Progenitor cell of endocrine pancreas (in vitro differentiated cells): ENCODE measurements at places on chromosomes 2 and 18. TPM values are rescaled to one million over a fixed set of nuclear protein-coding genes. Genes with fewer than 3 reads are reported as not detected.
A peak's percentile ranks its signal among the peaks of the same experiment; 100 is the strongest.

DNA sequence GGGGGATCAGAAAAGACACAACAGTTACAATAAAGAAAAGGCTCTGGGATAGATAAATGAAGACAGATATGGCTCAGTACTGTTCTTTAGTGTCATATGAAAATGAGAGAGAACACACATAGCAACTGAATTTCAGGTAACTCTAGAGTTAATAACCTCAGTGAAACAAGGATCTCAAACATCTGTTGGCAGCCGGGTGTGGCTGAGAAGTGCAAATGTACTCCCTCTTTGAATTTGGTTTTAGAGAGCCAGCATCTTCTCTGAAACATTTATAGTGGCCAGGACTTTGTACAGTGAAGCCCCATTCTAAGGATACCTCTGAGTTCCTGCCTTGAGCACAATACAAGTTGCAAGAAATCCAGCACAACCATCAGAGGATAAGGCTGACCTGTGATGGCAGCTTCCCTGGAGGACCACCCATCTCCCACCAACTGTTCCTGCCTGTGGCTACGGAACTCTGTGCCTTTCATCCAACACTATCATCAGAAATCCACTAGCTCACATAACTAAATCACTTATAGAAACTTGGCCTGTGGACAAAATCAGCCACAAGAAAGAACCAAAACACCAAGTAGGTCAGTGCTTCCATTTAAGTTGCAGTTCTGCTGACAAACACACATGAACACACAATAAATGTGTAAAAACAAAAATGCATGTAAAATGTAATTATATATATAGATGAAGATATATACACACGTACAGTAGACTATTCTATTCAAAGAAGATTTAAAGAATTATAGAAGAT lies 37.3 kb upstream of the PEX13 start:
- no peak for DNase-seq

DNA sequence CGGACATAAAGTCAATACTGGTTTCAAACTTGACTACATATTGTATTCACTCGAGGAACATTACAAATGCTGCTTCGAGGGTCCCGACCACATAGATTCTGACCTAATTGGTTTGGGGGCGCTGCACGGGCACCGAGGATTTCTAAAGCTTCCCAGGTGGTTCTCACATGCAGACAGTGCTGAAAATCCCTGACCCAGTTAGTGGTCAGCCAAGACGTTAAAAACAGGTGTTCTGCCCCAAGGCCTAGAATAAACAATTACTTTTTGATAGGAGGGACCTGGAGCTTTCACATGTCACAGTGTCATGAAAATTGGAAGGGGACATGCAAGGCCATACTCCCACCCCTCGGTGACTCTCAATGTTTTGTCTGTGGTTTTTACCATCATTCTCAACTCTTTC lies 368.9 kb downstream of the RNF144A start:
- DNase-seq, result no peak

GRCh38 chr2:27123302-27124150 lies at the start of gene ABHD1:
ABHD1 (plus strand) TSS chr2:27123815; CDS start chr2:27123949, 134 bp downstream.
- peak; percentile 33 for DNase-seq

- DNase-seq, result no peak
Observed at GRCh38 chr2:35946478-35946877, 409.1 kb upstream of the CRIM1 start.

DNA sequence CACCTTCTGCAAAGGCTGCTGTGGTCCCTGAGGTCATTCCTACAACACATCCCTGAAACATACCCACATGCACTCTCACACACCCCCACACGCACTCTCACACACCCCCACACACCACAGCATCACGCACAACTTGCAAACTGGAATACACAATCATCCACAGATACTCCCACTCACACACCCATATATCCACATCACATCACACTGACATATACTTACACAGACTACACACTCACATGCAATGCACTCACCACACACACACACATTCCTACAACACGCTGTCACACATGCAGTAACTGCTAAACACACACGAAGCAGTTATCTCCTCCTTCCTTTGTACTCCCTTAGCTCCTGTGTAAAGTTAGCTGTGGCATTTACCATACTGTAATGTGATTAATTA lies 57.1 kb upstream of the PKDCC start:
- no peak for DNase-seq

DNA sequence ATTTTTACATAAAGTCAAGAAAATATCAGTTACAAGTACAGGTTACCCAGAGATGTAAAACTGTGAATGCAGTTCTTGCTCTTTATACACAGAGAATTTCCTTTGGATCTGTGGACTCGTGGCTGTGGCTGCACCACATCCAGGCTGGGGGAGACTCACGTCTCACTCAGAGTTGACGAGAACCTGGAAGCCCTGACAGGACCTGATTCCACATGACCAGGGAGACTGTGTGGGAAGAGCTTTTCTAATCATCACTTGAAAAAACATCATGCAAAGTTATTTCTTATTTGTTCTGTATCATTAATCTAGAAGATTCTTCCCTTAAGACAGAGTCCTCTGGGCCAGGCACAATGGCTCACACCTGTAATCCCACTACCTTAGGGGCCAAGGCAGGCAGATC lies 1159.0 kb downstream of the RPIA start:
- DNase-seq, result no peak

GRCh38 chr2:70907130-70908057 lies 28.3 kb upstream of the ATP6V1B1 start:
- DNase-seq, result no peak

- DNase-seq, result no peak
Observed at GRCh38 chr2:225573603-225574002, 174.1 kb downstream of the NYAP2 start.

GRCh38 chr2:70767079-70767698 lies 811 bp downstream of the ADD2 start:
- DNase-seq, result peak; percentile 22

DNA sequence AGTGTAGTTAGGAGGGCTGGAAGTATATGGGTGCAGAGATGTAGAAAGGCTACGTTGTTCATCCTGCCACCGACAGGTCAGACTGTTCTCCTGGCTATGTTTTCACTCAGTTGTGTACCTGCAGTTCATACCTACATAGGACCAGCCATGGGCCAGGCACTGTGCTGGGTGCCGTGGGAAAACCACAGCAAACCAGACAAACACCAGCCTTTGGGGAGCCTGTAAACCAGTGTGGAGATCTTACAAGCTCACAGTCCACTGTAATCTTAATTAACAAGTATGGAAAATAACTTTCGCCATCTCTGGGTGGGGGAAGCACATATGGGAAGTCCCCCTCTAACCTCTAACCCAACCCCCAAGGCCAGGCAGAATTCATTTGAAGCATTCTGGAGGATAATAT lies 12.7 kb downstream of the NCK2 start:
- no peak for DNase-seq

DNA sequence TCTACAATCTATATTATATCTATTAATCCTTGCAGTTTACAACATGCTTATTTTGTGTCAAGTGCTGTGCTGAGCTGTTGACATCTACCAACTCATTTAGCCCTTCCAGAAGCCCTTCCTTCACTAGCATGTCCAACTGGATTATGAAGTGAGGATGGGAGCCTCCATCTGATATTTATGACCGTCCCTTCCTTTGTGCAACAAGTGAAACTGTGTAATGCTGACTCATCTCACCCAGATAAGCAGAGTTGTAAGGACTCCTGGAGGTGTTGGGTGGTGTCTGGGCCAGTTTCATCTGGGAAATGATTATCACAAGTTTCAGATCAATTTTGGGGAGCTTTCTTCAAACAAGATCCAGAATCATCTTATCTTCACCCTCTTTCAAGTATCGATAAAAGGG lies 156.6 kb upstream of the ETAA1 start:
- DNase-seq, result no peak

DNA sequence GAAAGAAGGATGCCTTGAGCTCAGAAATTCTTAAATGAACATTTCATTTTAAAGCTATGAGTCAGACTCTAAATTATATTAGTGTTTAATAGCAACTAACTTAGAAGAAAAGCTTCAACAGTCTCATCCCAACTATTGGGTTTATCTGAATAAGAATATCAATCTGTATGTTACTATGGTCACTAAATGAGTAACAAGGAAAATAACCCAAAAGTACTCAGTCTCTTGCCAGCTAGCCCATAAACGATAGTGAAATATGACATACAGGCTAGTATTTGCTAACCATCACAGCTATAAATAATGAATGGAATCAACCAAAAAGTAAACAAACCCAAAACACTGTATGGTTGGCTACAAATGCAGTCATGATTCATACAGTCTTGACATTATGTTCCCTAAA lies 174.9 kb downstream of the RAB3GAP1 start:
- DNase-seq, result no peak

DNA sequence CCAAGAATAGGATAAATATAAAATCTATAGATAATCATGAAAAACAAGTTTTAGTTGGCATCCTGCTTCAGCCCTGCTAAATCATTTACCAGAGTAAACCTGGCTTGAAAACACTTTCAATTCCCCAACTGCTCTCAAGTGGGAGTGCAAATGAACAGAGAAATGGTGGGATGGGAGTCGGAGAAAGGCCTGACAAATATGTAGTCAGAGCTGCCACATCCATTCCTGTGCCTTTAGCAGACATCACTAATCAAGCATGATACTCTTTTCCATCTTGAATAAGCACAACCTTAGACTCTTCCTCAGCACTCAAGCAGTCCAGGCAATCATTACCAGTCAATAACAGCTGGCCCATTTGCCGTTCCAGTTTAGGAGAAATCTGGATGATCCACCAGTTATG lies 101.3 kb downstream of the ANKRD44 start:
- no peak for DNase-seq

DNA sequence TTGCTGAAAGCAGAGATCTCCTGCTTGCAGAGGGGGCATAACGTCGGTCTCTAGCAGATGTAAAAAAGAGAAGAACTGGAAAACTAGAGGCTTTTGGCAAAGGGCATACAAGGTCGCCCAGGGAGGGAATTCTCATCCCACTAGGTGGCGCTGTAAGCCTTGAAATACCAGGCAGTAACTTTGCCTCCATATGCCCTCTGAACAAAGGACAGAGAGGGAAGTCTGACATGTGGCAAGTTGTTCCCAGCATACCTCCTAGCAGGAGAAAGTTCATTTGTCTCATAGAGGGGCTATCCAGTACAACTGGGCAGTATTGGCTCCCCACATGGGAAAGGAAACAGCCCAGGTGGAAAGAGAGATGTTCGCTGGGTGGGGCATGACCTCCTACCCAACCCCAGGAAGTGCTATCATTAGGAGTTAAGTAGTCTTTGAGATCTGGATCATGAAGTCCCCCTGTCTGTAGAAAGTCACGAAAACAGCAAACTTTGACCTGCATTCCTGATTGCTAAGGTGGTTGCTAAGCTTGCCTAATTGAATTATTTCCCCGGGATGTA lies 39.9 kb downstream of the STK17B start:
- no peak for DNase-seq

DNA sequence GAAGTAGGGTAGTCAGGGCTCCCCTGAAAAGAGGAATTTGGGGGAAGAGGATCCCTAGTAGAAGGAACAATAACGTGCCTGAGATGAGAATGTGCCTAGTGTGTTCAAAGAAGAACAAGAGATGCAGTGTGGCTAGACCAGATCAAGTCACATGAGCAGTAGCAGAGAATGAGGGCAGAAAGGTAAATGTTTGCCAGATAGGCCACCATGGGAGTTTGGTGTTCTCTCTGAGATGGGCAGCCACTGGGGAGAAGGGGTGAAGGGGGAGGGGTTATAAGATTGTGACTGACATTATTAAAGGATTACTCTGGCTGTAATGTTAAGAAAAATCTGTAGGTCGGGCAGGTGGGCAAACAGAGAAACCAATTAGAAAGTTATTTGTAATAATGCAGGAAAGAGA lies 166.0 kb downstream of the LCLAT1 start:
- DNase-seq, result no peak

DNA sequence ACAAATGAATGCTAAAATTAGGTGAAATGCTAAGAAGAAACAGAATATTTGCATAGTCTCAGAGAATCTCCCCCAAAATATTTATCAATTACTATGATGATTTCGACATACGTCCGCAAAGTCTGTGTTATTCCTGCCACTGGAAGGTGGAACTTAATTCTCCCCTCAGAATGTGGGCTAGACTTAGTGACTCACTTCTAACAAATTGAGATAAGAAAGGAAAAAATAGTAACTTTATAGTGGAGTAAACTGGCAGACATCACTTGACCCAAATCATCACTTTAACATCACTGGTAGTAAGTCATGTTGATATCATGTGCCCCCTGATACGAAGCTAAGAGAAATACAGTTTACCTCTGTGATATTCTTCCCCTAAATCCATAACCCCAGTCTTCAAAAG lies 23.5 kb downstream of the HADHB start:
- DNase-seq, result no peak

- no peak for DNase-seq
Observed at GRCh38 chr2:189362283-189362682, 79.0 kb upstream of the WDR75 start.

Gene CNRIP1
- not detected in 2 replicates for total RNA-seq

Gene LYPD6
- 30.1 and 30.5 TPM in 2 replicates for total RNA-seq

Gene FABP1
- 4.5 and 6.6 TPM in 2 replicates for total RNA-seq

Gene OTX1
- 1.0 and 1.2 TPM in 2 replicates for total RNA-seq

Gene L3MBTL4
- 8.0 and 11.5 TPM in 2 replicates for total RNA-seq

Gene MBP
- total RNA-seq, result 38.4 and 39.0 TPM in 2 replicates

Gene AFG3L2
- total RNA-seq, result 44.6 and 44.8 TPM in 2 replicates
